ENCODE measurements at places on chromosomes 3 and 15. TPM values are rescaled to one million over a fixed set of nuclear protein-coding genes. Genes with fewer than 3 reads are reported as not detected.

ITIH4 gene
- 0.63 TPM for total RNA-seq

ADGRG7 gene
- not detected for total RNA-seq

COL6A6 gene
- not detected for total RNA-seq

COLQ gene
- 0.40 TPM for total RNA-seq

AADAC gene
- not detected for total RNA-seq

SYNM gene
- 5.6 TPM for total RNA-seq

RETNLB gene
- not detected for total RNA-seq

DNA sequence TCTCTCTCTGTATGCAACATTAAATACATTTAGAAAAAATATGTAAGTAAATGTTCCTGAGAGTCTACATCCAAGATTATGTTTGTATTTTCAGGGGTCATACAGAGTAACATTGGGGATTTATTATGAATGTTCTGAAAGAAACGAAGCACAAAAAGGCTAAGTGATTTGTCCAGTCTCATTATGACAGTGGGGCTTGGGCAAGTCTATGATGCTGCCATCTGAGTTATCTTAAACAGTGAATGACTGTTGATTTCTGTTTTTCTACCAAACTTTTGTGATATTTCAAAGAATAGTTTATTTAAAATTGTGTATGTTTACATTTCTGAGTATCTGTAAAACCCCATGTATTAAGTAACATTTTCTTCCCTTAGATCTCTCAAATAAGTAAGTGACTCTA lies 481.2 kb upstream of the ZNF717 start:
- DNase-seq = no peak

DNA sequence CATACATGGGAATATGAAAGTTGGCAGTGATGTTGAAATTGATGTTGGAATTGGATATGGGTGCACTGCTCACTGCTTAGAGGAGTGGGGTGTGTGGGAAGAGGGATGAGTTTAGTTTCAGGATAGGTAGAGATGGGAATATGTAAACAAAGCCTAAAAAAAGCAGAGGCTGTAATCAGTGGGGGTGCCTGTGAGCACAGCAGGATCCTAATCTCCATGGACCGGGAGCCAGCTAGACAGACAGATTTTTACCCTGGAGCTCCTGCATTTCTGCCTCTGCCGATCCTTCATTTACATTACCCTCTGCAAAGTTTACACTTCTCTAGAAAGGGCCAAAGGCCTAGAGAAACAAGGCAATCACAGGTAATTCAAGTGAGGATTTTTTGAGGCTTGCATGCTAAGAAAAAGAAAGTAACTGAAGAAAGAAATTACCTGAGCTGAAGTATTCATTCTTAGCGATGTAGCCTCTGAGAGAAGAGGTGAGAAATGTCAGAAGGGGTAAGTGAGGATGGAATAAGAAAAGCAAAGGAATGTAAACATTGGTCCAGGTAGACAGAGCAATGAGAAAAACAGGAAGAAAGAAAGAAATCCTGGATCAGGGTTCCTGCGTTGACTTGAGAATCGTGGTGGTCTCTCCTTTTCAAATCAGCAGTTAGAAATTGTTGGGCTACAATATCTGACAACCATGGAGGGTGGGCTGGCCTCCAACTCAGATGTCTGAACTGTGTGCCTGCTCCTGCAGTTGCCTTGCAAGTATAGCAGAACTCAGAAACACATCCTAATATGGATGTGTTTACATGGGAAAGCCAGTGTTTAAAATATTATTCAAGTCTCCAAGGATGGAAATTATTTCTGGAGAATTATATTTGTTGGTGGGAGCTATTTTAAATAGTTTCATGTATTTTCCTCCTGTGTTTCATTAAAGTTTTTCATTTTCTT lies 79.8 kb downstream of the CRTC3 start:
- no peak for DNase-seq

GRCh38 chr15:92104072-92104471 lies 250.6 kb downstream of the SLCO3A1 start:
- no peak for DNase-seq

GRCh38 chr15:34999906-35000305 lies 11.8 kb upstream of the ZNF770 start:
- DNase-seq = no peak

DNA sequence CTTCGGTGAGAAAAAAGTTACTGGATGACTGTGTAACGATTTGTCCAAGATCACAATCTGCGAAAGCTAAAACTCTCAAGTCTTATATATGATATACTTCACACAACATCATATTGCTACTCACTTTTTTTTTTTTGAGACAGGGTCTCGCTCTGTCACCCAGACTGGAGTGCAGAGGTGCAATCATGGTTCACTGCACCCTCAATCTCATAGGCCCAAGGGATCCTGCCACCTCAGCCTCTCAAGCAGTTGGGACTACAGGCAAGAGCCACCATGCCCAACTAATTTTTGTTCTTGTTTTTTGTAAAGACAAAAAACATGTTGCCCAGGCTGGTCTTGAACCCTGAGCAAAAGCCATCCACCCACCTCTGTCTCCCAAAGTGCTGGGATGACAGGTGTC lies 5.4 kb upstream of the ATP13A4 start:
- no peak for DNase-seq

DNA sequence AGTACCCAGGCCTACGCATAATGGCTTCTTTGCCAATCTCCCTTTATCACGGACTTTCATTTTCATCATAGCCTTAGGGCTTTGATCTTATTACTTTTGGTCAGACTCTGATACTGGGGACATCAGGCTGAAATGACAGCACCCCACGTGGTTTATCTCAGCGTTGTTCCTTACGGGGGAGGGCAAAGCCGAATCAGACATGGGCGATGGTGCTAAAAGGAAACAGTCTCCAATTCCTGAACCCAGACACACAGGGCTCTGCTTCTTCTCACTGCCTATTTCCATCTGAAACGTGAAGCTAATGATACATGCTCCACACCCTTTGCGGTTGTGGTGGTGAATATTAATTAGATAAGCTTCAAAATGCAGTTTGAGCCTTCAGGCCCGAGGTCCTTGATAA lies 59.4 kb upstream of the CD47 start:
- DNase-seq = no peak

DNA sequence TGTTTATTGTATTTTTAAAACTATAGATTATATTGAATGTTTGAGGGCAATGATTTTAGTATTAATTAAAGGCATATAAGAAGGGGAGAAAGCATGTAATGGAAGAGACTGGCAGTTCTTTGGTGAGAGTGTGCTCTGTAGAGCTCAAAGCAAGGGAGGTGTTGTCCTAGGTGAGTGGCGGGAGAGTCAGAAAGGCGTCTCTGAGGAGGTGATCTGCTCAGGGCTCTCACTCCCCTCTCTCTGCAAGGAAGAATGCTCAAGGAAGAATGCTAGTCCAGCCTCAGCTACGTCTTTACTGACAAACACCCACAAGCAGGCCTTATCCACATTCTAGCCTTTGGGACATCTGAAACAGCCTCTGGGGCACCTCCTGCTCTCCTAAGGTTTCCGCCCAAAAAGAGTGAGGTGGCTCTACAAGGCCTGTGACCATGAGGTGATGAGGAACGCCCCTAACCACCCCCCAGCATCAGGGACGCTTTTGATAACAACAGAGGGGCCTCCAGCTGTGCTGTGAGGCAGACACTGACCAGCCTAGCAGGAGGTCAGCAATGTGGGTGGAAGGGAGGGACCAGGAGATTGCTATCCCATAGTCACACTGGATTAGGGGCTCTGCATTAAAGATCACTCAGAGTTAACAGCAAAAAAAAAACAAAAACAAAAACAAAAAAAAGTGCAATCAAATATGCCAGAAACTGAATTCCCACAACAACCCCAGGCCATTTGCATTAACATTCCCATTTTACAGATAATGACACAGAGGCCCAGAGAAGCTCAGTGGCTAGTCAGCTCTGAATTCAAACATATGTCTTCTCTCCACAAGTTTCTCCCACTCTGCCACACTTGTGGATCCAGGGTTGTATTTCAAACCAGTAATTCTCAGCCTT lies 202.2 kb upstream of the CTNNB1 start:
- DNase-seq = no peak

- no peak for DNase-seq
Observed at GRCh38 chr3:160796813-160797164, 40.8 kb downstream of the PPM1L start.

DNA sequence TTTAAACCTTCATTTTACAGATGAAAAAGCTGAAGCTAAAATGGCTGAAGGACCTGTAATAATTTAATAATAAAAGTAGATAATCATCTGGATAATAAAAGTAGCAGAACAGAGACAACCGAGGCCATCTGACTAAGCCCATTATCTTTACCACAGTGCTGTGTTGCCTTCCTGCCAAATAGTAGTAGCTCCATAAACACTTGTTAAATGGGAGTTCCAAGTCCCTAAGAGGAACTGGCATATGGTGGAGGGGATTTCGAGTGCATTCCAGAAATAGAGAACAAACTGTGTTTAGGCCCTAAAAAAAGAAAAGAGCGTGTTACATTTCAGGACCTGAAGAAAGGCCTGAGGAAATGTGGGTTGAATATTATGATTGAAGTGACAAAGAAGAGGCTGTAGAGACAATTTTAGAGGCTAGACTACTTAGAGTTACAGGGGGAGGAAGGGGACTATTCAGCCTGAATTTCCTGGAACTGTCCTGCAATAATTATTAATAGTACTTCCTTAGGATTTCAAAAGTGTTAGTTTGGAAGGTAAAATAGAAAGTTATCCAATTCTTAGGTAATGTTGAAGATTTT lies 424.3 kb downstream of the ROBO2 start:
- no peak for DNase-seq

DNA sequence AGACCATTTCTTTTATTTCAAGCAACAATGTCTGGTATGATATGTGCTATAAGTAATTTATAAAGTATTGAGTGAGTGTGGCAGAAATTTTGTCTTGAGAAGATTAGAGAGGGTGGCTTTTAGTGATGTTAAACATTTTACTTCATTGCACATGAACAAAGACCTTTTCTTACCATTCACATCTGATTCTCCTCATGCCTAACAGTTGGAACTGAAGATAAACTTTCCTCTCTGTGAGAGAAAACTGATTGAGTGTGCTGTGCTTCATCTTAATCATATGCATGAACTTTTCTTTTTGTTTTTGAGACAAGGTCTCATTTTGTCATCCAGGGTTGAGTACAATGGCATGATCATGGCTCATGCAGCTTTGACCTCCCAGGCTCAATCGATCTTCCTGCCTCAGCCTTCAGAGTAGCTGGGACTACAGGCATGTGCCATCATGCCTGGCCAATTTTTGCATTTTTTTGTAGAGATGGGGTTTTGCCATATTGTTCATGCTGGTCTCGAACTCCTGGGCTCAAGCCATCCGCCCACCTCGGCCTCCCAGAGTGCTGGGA lies 377.7 kb upstream of the GOLIM4 start:
- no peak for DNase-seq

- DNase-seq = peak; percentile 34
Observed at GRCh38 chr15:34366271-34367065, 528 bp downstream of the LPCAT4 start.

GRCh38 chr3:139136469-139137202 lies 91.9 kb upstream of the PRR23C start:
- DNase-seq = no peak

- DNase-seq = no peak
Observed at GRCh38 chr3:121752772-121753171, 3.2 kb upstream of the GOLGB1 start.

DNA sequence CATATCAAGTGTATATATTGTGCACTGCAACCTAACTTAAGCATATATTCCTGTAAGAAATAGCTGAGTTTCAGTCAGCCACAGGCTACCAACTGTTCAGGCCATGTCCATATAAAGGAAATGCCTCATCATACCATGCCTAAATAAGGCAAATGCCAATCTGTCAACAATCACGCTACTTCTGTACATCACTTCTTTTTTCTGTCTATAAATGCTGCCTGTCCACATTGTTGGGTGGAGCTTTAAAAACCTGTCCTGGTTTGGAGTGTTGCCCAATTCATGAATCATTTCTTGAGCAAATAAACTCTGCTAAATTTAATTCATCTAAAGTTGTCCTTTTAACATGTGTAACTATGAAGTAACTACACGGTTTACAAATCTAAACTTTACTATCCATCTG lies 1091.9 kb downstream of the NSUN3 start:
- peak; percentile 1 for DNase-seq

DNA sequence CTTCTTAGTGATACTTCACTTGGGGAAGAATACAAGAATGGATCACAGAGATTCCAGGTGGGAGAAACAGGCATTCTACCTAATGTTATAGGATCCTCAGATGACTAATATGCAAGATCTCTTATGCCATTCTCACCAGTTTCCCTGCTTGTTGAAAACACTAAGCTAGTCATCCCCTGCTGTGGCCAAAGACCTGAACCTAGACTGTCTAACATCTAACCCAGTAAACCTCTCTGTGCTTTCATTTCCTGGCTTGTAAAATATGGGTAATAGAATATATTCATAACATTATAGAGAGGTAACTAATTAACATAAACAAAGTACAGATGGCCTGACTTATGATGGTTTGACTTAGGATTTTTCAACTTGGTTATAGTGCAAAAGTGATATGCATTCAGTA lies 776.3 kb downstream of the TUSC7 start:
- no peak for DNase-seq

DNA sequence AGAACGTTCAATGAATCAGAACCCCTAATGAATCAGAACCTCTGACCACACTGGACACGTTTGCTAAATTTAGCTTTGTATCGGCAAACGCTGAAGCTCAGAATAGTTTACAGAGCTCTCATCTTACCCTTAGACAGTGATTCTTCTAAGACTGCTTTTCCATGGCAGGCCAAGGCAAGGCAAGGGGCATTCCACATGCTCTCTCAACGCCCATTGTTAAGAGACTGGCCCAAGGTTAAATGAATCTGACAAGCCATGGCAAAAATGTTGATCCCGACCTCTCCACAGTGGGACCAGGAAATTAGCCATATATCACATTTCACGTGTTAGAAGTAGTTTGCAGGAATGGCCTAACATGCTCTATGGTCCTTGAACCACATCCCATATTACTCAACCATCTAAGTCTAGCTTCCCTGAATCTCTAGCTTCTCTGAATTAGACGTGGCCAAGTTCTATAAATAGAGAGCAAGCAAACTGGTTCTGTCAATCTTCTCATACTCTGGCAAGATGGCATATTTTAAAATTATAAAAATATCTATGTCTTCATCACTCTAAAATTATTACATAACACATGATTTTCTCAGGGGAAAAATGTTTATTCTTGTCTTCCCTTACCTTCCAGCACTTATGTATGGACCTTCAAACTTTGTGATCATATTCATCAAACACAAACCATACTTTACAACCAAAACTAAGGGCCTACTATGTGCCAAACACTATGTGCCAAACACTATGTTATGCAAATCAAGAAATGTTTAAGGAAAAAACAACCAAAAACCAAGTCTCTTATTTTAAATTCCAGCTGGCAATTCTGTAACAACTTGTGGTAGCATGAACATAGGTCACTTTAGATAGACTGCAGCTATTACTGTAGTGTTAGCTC lies 54.3 kb downstream of the AAGAB start:
- peak; percentile 95 for DNase-seq

DNA sequence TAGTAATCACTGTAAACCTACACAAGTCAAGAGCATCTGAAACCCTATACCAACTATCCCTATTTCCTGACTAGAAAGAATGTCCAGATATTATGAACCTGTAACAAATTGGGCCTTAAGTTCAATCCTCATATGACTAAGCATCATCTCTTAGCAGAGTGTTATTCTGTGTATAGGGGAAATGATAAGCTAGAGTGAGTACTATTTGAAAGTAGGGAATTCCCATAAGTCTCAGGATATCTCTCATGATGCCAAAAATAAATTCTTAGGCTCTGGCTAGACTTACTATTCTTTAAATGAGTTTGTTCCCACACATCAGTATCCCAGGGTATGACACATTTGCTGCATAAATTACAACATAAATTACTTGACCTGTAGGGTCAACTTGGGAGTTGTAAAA lies 15.3 kb downstream of the MRPL47 start:
- DNase-seq = no peak
